NCI-H187 (cell line): ENCODE measurements at places on chromosomes 2 and 18.

DNA sequence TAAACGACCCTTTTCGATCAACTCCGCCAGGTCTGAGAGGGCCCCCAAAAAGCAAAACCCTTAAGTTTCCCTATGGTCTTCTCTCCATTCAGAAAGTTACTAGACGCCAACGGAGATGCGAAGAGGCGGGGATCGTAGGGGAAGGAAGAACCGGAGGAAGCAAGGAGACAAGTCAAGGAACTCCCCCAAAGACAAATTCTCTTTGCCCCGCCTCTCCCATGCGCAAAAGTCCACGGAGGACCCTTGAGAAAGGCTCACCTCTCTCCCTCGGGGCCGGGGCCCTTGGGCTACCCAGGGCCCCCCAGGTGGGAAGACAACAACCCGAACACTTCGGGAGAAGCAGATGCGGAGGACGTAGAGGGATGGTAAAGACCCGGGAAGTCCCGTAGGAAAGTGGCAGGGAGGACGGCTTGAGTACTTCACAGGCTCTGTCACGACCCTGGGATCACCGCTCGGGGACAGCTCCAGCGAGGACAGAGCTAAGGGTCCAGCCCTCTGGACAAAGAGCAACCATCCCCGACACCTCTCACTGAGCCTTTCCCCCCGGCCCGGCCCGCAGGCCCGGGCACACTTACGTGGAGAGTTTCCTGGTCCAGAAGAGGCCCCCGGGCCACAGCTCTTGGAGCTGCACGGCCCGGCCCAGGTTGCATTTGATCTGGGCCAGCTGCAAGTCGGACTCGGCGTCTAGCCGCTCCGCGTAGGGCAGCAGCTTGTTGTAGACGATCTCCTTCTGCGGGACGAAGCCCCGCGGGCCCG is 647 bp downstream of the PSME4 start:
- DNase-seq: no peak

DNA sequence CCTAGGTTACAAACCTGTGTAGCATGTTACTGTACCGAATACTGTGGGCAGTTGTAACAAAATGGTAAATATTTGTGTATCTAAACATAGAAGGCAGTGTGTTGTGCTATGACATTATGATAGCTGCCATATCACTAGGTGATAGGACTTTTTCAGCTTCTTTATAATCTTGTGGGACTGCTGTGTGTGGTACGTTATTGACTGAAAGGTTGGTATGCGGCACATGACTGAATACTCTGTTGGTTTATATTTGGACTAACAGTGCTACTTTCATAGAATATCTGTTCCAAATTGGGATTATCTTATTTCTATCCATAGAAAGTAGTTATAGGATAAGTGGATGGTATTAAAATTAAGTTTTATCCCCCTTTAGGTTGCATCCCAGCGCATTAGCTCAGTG is 144.7 kb downstream of the PHLPP1 start:
- DNase-seq: no peak

DNA sequence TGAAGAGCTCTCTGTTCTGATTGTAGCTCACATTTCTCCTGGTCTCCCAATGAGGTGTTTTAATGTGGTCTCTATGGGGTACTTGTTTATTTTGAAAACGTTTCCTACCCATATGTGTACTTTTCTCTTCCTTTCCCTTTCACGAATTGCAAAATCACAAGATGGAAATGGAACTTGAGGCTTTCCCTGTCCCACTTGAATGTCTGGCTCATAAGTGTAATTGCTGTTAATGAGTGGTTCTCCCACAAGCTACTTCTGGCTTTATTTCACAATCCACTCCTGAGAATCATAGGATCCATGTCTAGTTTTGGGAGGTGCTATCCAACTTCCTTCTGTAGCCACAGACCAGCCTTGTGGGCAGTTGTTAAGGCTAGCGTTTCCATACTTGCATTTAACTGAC is 81.1 kb upstream of the CAVIN2 start:
- no peak for DNase-seq

DNA sequence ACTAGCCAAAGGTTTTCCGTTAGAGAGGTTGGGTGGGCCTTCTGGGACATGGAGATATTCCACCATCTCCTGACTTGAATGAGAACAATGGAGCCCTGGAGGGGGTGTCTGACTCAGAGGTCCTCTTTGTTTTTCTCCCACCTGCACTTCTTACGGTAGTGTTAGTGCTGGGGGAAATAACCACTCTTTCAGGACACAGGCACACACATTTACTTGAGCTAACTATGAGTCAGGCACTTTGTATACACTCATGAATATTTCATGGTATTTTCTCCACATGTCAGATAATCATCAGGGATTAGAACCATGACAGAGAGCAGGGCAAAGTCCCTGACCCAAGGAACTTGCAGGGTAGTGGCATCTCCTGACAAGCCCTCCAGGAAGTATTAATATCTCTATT is 439.1 kb downstream of the TSN start:
- DNase-seq: no peak

DNA sequence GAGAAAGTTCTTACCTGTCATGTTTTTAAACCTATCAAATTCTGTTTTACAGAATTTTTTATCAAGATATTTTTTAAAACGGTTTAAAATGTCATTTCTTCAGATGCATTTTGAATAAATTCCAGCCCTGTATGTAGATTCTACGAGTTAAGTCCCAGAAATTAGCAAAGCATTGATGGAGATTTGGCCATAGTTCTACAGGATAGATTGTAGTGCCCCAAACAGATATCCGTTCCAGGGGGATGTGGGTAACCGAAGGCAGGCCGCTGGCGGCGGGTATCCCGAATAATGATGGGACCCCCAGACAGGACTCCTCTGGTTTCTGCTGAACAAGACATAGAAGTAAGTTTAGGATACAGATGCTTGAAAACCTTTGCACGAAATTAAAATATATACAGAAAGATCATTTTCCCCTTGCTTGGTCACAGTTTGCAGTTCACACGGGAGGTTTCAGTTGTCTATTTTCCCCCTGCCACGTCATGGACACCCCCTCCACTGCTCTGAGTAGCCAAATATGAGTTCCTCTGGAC is 755 bp downstream of the NOL4 start:
- DNase-seq: no peak

- no peak for DNase-seq
These were observed 24.5 kb downstream of the DYNC2LI1 start for GRCh38 chr2:43798300-43798699.

DNA sequence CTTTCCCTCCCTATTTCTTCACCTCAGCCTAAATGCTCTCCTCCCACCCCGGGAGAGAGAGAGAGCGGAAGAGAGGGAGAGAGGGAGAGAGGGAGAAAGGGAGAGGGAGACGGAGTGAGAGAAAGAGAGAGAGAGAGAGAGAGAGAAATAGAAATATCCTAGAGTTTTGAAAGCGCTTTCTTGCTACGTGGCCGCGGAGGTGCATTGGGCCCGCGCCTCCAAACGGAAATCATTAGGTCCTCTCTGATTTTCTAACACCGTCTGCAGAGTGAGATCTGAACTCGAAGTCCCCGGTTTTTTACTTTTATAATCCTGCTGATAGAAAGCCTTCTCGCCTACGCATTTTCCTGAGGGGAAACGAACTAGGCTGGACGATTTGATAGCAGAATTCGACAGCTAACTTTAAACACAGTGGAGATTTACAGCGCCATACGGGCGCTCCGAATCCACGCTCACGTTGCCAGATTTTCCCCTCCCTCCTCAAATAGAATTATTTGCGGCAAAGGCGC is 903 bp upstream of the EVX2 start:
- DNase-seq: no peak

DNA sequence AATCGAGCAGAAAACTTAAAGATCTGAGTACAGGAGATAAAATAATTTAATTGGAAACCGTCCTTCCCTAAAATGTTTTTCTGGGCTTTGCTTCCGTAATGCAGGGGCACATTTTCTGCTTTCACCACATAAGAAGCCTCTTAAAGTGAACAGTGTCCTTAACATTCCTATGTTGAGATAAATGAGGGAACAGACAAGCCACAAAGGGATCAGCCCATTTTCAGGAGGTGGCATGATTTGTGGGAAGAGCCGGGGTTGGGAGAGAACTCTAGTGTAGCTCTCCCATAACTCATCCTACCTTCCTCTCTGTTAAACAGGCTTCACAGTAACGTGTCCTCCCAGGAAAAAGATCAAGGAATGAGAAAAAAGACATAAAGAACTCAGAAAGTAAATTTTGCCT is 56.9 kb upstream of the ACVR1C start:
- DNase-seq: no peak

- DNase-seq: no peak
These were observed 438.9 kb downstream of the SATB2 start for GRCh38 chr2:199018826-199019225.

GRCh38 chr2:85957256-85957655 is 68.5 kb upstream of the ST3GAL5 start:
- no peak for DNase-seq

- DNase-seq: no peak
These were observed 200.0 kb downstream of the CCDC102B start for GRCh38 chr18:68997845-68998244.

DNA sequence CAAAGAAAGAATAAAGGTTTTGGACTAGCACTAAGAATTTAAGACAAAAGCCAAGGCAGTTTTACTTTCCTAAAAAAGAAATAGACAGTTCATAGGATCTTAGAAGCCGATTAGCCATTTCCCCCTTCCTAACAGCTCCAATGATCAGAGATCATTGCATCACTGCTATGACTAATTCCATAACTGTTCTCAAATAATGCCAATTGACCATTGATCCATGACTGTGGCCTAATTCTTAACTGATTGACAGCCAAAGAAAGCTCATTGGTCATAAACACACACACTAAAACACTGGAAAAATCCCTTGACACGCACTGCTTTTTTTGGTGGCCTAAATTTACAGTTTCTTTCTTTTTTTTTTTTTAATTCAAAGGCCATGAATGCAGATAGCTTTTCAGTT is 345.0 kb upstream of the ACVR2A start:
- no peak for DNase-seq

GRCh38 chr2:47592381-47592780 is 189.4 kb downstream of the MSH2 start:
- DNase-seq: no peak

- DNase-seq: no peak
These were observed 93.6 kb upstream of the TMEFF2 start for GRCh38 chr2:192288295-192288694.

DNA sequence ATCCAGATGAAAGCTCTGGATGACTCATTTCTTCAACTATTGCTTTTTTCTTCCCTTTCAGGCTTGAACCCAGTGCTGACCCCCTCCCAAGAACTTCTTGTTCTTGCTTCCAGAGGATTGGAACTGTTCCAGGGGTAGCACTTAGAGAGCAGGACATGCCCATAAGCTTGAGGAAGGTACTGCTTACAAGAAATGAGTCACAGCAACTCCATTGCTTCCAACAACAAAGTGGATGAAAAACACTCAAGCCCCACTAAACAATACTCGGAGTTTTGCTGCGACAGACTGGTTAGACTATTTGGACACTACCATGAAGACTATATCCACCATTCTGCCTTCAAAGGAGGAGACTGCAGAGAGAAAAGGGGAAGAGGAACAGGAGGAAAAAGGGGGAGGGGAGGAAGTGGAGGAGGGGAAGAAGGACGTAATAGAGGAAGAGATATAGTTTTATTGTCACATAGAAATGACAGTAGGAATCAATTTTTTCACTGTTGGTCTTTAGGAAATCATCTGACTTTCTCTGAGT is 1.6 kb upstream of the EPC2 start:
- DNase-seq: no peak

DNA sequence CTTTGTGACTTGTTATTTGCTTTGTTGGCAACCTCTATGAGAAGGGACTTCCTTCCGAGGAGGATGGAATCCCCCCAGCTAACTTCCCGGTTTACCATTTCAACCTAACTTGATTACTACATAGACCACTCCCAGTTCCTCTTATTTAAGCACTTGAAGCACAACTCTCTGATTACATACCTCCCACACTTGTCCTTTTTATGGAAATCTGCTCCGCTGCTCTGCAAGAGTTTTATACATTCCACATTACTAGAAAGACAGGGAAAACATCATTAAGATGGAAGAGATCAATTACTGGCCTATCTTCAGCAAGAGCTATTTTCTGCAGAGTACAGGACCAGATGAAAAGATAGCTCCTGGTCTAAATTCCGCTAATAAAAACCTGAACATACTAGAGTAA is 160.0 kb upstream of the PGAP1 start:
- DNase-seq: no peak

- DNase-seq: no peak
These were observed 443.1 kb downstream of the CCDC85A start for GRCh38 chr2:56626927-56627326.

DNA sequence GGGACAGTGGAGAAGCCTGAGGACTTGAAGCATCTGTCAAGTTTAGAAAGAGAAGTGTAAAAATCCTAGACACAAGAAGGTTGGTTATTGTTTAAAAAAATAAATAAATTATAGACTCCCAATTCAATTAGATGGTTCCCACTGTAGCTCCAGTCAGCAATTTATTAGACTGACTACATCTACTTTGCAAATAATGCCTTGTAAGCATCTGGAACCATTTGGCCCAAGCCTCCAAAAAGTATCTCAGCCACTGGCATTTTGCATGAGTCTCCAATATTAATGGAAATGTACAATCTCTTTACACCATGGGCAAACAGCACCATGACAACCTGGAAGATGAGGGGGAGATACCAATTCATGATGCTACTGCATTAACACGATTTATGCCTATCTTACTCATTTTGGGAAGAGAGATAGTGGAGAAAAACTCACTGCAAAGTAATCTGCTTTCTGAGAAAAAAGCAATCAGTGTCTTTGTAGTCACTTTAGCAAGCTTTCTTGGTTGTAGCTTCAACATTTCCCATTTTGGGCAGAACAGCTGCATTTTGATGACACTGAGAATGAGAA is 2.8 kb downstream of the NYAP2 start:
- no peak for DNase-seq

GRCh38 chr2:180621366-180621765 is 359.0 kb upstream of the UBE2E3 start:
- DNase-seq: no peak

- DNase-seq: no peak
These were observed 11.0 kb downstream of the UBE2E3 start for GRCh38 chr2:180991361-180991760.

- DNase-seq: no peak
These were observed 6.9 kb downstream of the SP3 start for GRCh38 chr2:173958198-173958846.

GRCh38 chr2:73134471-73134870 is 21.7 kb upstream of the RAB11FIP5 start:
- DNase-seq: no peak

DNA sequence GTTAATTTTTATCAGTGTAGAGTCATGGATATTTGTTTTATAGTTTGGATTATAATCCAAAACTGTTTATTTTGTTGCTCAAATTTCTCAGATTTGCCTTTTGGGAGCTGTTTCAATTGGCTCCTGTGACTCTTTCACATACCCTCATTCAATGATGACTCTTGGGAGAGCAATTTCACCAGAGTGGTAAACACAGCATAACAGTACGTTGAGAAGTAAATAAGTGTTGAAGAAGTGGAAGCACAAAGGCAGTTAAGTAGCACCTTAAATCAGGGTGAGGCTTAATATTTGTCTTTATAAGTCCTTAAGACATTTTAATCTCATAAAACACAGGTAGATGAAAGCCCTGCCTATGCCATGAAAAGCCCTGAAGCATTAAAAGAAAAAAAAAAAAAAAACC is 17.1 kb upstream of the SLC39A10 start:
- no peak for DNase-seq
